ENCODE measurements at places on chromosomes 2 and 18. TPM values are rescaled to one million over a fixed set of nuclear protein-coding genes. Genes with fewer than 3 reads are reported as not detected.

DNA sequence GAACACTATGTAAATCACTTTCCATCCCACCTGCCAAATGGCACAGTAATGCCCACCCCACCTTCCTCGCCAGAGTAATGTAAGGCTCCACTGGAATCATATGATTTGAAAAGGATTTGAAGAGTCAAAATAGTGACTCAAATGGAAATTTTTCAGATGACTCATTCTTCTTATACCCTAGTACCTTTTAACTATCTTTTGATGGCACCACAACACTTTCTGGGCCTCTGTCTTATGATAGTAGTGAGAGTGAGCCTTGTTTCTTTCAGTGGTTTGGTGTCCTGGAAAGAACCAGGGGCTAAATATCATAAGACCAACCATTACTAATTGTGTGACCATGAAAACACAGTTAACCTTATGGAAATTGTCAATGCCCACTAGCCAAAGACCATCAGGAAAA lies 235.4 kb upstream of the SLC14A2 start:
- no peak for DNase-seq

GRCh38 chr18:50203801-50204604 lies 9.1 kb upstream of the MYO5B start:
- peak; percentile 22 for DNase-seq

- peak; percentile 65 for DNase-seq
Measured at GRCh38 chr2:100262555-100263320, 59.6 kb downstream of the LONRF2 start.

DNA sequence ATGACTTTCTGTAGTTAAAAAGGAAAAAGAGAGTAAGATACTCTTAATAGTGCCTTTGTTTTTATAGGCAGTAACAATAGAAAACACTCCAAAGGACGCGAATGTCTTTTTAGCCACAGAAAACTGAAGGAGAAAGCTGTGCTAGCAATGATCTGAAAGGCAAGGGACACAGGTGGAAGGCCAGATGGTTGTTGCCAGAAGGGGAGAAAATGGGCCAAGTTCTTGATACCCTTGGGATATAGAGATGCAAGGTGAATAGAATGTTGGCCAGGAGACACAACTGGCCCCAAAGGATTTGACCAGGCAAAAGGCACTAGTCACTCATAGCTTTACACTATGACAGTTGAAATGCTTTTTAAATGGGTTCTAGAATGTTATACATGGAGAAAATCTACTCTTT lies 180.0 kb downstream of the NRXN1 start:
- DNase-seq: no peak

- DNase-seq: no peak
Measured at GRCh38 chr2:207337234-207338219, 171.8 kb upstream of the KLF7 start.

DNA sequence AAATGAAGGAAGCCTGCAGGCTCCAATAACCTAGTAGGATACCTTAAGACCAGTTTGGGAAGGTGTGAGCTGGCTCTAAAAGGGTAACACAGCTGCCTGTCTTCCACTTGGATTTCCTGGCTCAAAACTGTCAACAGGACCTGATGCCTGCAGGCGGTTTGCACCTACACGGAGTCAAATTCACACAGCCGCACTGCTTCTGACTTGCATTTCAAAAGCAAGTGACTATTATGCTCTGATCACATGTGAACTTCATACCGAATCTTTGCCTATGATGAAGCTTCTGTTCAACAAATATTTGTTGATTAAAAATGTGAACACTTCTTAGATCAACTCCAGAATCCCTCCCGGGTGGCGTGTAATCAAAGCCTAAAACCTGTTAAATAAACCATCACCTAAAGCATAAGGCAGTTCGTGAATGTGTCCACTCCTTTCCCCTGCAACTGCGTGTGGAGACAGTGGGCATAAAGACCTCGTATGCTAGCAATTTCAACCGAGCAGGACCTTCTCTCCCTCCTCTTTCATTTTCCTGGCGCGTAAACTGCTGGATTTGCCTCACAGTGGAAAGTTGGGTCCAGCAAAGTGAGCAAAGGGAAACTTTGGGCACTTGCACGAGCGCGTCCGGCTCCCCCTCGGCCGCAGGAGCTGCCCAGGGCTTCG lies 784 bp downstream of the CRACDL start:
- DNase-seq: no peak

DNA sequence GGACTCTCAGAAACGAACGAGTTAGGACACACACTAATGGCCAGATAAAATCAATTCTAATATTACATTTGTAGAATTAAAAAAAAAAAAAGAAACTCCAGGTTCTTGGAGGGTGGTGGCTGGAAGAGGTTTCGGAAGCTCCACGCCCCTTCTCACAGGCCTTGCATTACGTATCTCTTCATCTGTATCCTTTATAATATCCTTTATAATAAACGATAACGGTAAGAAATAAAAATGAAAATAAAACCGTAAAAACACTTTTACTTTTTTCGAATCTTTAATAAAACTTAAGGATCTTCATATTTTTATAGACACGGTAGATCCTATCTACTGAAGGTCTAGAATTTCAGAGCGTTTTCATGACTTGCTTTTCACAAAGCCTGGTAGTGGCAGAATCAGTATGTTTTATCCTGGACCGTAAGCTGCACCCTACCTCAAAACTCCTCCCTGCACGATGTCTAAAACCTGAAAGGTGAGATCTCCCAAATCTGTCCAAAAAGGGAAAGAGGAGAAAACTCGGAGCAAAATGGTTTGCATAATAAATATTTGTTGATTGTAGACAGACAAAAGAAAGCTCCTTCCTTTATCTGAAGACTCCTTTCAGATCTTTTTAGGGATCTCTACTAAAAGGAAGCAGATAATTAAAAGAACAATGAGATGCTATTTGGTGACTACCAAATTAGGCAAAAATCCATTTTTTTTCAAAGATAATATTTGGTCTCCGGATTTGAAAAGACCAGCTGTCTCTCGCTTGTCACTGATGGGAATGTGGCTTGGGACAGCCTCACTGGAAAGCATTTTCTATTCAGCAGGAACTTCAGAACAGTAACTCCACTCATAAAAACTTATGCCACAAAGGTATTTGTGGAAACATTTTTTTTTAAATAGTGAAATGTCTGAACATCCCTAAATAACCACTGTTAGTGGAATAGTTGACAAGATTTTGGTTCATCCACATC lies 2.0 kb upstream of the CXCR4 start:
- DNase-seq: no peak

DNA sequence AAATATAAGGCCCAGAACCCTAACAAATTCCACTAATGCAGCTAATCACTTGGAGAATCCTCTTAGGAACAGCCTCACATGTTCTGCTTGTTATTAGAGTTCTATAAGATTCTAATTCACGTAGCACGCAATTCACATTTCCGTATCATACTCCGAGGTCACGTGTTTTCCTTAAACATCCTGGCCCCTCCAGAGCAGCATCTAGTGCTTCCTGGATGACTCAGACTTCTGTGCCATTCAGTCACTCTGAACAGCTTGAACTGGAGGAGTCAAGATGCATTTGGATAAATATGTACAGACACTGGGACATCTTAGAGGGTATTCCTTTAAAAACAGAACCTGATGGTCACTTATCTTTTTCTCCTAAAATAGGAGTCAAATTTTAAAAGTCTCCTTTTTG lies 156.5 kb downstream of the MYO5B start:
- DNase-seq: no peak

DNA sequence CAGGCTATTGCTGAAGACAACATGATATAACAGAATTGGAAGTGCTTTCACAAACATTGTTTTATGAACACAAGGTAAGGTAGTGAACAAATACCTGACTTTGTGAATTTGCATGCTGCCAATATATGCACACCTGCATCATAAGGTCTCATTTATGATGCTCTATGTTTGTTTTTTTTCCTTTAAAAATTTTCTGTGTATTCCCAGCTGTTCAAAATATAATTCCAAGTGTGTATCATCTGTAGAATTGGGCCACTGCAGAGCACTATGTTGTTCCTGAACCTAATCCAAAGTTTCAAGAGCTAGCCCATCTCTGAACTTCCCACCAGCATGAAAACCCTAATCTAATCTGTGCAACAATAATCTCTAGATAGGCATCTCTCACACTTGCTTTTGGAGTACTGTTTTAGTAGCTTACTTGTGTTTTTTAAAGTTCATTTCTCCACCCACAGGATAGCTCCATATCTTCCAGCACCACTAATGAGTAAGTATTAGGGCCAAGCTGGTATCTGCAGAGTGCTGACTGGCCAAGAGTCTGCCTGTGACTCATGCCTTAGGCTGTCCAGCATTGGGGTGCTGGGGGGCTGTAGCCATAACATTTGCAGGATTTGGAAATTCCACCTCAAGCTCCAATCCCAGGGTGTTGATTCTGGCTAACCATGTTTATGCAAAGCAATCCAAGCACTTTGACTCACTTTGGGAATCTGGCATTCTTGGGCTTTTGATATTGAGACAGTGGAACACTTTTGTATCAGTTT lies 208.2 kb upstream of the REV1 start:
- peak; percentile 27 for DNase-seq

- no peak for DNase-seq
Measured at GRCh38 chr2:214100488-214100887, 310.4 kb upstream of the VWC2L start.

- no peak for DNase-seq
Measured at GRCh38 chr2:62343636-62344337, 147.9 kb downstream of the B3GNT2 start.

- no peak for DNase-seq
Measured at GRCh38 chr2:11746807-11747459, 501 bp downstream of the LPIN1 start.

DNA sequence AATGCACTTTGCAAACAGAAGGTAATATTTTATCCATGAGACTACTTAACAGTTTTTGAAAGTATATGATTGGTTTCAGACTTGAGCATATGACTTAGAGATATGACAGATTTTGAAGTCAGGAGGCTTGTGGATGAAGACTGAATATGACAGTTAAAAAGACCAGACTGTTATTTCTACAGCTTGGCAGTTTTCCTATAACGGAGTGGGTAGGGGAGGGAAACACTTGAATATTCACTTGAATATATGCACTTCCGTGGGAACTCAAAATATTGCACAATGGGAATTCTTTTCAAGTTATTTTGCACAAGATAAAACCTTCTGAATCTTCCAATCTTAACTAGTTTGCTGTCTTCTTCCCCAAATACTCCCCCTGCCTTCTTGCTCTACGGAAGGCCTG lies 64.6 kb upstream of the ACKR3 start:
- no peak for DNase-seq

GRCh38 chr2:164145093-164145987 lies 409.5 kb upstream of the FIGN start:
- DNase-seq: no peak

DNA sequence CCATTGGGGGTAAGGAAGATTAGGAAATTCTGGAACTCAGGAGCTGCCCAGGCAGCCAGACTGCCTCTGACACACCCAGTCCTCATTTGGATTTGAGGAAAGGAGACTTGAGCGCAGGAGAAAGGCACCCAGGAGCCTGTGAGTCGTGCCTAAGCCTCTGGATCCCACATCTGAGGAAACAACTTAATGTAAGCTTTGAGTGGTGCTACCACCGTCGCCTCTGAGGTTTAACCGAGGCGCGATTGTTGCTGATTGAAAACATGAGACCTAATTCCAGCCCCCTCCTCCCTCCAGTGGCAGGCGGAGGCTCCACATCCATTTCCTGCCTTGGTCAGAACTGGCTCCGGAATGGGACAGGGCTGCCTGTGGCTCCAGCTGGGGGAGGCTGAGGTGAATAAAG lies 176.7 kb upstream of the PKDCC start:
- DNase-seq: peak; percentile 31

GRCh38 chr2:195318440-195319111 lies 338.4 kb upstream of the SLC39A10 start:
- no peak for DNase-seq

- no peak for DNase-seq
Measured at GRCh38 chr2:100936972-100937542, 65.0 kb upstream of the RPL31 start.

- no peak for DNase-seq
Measured at GRCh38 chr2:80009211-80009610, 295.3 kb downstream of the LRRTM1 start.

- DNase-seq: no peak
Measured at GRCh38 chr18:56709463-56709862, 58.3 kb downstream of the WDR7 start.

DNA sequence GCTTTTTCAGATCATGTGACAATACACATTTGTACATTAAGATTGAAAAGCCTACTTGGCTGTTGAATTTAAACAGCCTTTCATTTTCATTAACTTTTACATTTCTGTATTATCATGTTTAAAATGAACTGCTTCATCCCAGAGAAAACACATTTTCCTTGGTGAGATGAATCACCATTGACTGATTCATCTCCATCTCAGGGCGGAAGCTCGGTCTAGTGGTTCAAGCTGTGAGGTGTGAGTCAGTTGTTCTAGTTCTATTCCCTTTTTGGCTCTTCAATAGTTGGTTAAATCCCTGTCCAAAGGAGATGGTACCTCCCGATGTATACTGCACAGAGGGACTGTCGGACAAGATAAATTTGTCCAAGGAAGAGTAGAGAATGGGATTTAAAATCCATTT lies 189.7 kb downstream of the ADCYAP1 start:
- DNase-seq: no peak

DNA sequence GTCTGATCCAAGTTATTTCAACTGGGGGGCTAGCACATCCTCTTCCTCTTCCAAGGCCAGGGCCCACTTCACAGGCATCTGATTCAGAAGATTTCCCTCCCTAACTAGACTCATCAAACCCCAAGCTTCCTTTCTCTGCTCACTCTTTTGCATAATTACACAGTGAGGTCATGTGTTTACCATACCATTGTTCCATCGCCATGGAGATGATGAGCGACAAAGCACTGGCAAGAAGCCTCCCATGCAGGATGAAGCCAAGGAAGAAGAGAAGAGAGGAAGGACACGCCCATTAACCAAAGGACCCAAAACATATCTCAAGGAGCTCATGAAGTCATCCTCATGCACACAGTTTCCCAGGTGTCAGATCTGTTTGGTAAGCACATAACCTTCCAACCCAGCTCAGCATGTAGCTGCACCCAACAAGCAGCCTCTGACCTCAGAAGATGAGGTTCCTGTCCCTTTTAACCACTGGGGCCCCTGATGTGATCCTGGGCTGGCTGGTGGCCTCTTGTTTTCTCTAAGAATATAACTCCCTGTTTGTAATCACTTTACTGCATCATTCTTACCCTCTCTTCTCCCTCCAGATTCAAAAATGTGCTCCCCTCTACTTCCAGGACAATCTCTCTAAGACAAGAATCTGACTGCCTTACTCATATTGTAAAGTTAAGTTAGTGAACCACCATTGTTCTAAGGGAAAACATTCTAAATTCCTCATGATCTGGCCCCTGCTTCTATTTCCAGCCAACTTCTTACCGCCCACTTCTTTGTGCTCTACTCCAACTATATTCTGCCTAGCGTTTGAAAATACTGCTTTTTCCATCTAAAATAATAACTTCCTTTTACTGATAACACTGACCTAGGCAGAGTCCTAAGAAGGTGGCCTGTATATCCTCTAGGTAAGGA lies 190.1 kb downstream of the TTC32 start:
- DNase-seq: no peak

GAD1 gene
- not detected for total RNA-seq

PIKFYVE gene
- total RNA-seq: 16.9 TPM

UGT1A4 gene
- not detected for total RNA-seq

C2orf15 gene
- 0.23 TPM for total RNA-seq

MFF gene
- 62.7 TPM for total RNA-seq

GLB1L gene
- 1.6 TPM for total RNA-seq

B3GNT7 gene
- total RNA-seq: 20.4 TPM

MDH1B gene
- total RNA-seq: 0.93 TPM

DES gene
- 15,769 TPM for total RNA-seq

CHRNG gene
- not detected for total RNA-seq

RNF181 gene
- 117 TPM for total RNA-seq

Data from heart right ventricle (tissue), 16 donors.